ENCODE measurements at places on chromosomes 4 and X. TPM values are rescaled to one million over a fixed set of nuclear protein-coding genes. Genes with fewer than 3 reads are reported as not detected.

The CYBB gene
- total RNA-seq: not detected

The CXorf49 gene
- total RNA-seq: not detected

The IL2RG gene
- 290 TPM for total RNA-seq

The SMPX gene
- not detected for total RNA-seq

The HSPA4L gene
- total RNA-seq: 1.9 TPM

The TSPAN7 gene
- 0.73 TPM for total RNA-seq

The NSG1 gene
- 11.4 TPM for total RNA-seq

The CD99L2 gene
- total RNA-seq: 15.7 TPM

The PRR32 gene
- not detected for total RNA-seq

The GRIA3 gene
- not detected for total RNA-seq

The SLC9A6 gene
- 14.3 TPM for total RNA-seq

The PLK4 gene
- total RNA-seq: 45.6 TPM

The TRIM60 gene
- not detected for total RNA-seq

The MAGEA4 gene
- not detected for total RNA-seq

The TMEM150C gene
- total RNA-seq: not detected

The PLXNB3 gene
- 0.29 TPM for total RNA-seq

The ANK2 gene
- 1.2 TPM for total RNA-seq

The ELMOD2 gene
- total RNA-seq: 17.3 TPM

The SEC31A gene
- total RNA-seq: 88.1 TPM

The CENPVL2 gene
- total RNA-seq: not detected

The SPATA4 gene
- not detected for total RNA-seq

The PGAM4 gene
- total RNA-seq: 1.9 TPM

The GAGE12G gene
- total RNA-seq: not detected

The CPLX1 gene
- total RNA-seq: 0.43 TPM

The FAM9B gene
- not detected for total RNA-seq

The CFAP99 gene
- not detected for total RNA-seq

The PCDH19 gene
- not detected for total RNA-seq

The FRAS1 gene
- total RNA-seq: not detected

The CXCL11 gene
- not detected for total RNA-seq

The C4orf54 gene
- total RNA-seq: not detected

The ABCG2 gene
- total RNA-seq: 0.75 TPM

The RFC1 gene
- 89.4 TPM for total RNA-seq

The NUDT10 gene
- total RNA-seq: 1.1 TPM

The GC gene
- total RNA-seq: not detected

The CLDN34 gene
- not detected for total RNA-seq

The ZIC3 gene
- total RNA-seq: not detected

The ATP2B3 gene
- total RNA-seq: not detected

The USP27X gene
- total RNA-seq: 2.0 TPM

The BTC gene
- total RNA-seq: not detected

The CFI gene
- 0.46 TPM for total RNA-seq

The VGLL1 gene
- total RNA-seq: not detected

The SEPTIN6 gene
- 156 TPM for total RNA-seq

The KCTD8 gene
- not detected for total RNA-seq

The TMEM255A gene
- total RNA-seq: not detected

The PPP3CA gene
- 14.6 TPM for total RNA-seq

Data from activated CD4-positive, alpha-beta memory T cell treated with anti-CD3 and anti-CD28 coated beads for 36 hours (primary cell).